ENCODE measurements at places on chromosomes 16 and 17.
A peak's percentile ranks its signal among the peaks of the same experiment; 100 is the strongest.

- no peak for DNase-seq
Observed at GRCh38 chr16:14015461-14015860, 55.7 kb upstream of the MRTFB start.

DNA sequence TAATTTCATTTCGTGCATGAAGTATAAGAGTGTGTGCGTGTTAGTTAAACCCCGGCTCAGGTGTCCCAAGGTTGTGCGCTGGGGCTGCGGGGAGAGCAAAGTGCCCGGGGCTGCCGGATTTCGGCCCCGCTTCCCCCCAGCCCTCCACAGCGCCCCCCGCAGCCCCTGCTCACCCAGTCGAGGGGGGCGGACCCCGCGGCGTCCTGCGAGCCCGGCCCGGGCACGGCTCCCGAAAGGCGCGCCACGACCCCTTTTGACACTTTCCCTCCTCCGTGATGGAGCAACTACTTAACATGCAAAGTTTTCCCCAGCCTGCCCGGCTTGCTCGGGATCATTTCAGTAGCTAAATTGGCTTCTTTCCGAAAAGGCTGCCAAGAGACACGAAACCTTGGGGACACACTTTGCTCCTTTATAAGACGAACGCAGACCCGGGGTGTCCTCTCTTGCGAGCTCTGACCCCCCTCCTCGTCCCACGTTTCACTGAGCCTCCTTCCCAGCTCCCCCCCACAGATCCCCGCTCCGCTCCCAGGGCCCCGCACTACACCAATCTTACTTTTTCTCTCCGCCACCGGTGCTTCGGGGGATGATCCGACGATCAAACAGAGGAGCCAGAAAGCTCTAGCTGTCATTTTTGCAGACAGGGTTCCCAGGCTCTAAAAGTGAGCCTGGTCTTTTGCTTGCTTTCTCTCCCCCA lies 552 bp downstream of the C17orf58 start:
- peak; percentile 28 for DNase-seq

- DNase-seq: peak; percentile 52
Observed at GRCh38 chr17:10772425-10773380, 31.2 kb downstream of the TMEM238L start.

GRCh38 chr16:85275533-85276249 lies 163.4 kb upstream of the CIBAR2 start:
- peak; percentile 79 for DNase-seq

DNA sequence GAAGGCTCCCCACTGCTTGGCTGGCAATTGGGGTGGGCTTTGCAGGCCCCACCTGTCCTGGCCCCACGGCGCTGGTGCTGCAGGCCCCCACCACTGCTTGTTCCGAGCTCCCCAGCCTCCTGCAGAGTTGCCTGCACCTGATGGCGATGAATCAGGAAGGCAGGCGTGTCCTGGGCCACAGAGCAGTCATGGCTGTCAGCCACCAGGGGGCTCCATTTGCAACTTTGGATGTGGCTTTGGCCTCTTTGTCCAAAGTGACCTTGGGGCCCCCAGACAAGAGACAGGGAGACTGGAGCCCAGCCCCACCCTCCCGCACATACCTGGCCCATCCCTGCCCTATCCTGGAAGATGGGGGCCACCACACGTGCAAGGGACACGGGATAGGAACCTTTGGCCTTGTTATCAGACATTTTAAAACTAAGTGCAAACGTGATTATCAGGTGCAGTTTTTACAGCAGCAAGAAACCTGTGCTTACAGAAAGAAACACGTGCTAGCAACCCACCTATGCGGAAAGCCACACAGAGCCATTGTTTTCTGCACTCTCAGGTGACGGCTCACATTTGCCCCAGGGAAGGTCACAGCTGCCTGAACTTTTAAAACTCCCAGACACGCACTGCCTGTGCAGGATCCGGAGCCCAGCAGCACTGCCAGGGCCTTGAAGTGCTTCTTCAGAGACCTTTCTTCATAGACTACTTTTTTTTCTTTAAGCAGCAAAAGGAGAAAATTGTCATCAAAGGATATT lies at the start of gene DNASE1:
Gene DNASE1 (plus strand): TSS at position 443 of the 743 bp plus-strand sequence. CDS start 683 bp downstream, outside the sequence.
- peak; percentile 63 for DNase-seq

DNA sequence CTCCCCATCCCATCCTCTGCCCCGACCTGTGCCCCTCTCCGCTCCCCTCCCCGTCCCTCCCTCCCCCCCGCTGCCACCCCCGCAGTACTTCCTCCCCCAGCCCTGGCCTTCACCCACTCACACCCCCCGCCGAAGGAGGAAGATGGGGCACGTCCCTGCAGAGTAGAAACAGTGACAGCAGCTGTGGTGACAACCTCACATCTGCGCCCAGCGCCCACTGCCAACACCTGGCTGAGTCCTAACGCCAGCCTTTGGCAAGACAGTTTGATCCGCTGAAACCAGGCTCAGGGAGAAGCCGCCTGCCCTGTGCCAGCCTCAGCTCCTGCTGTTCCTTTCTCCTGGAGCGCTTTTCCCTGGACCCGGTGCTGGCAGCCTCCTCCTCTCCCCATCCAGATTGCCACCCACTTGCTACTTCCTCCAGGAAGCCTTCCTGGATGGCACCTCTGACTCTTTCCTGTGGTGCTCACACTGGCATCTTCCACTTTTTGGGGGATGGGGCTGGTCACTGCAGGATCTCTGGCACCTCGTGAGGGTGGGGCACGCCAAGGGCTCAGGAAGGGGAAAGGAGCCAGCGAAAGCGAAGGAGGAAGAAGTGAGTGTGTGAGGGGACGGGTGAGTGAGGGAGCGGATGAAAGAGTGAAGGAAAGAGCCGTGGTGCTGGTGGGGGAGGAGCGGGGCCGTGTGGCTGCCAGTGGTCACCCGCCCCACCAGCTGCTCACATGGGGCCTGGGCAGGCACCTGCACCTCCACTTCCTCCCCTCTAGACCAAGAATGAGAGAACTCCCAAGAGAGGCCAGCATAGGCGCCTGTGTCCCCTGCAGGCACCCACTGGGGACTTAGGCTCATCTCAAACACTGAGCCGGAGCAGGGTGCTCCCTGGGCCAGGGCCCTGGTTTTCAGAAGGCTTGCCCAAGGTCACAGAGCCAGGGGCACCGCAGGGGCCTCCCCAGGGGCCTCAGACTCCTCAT lies 27.0 kb downstream of the ZFPM1 start:
- no peak for DNase-seq

DNA sequence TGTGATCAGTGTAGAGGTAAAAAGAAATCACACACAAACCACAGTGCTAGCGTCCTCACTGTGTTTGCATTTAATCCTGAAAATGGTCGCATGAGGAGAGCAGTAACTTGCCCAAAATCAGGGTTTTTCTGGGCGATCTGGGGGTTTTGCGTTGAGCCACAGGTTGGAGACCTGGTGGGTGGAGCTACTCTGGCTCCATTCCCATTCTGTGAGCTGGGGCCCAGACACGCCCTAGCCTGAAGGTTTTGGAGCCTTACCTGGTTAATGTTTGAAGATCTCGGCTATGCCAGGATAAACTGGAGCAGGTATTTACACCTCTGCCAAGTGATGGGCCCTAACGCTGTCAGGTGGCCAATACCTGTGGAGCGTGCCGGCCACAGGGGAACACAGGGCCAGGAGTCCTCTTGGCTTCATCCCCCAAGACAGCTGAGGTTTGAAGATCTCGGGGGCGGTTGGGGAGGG lies 48.4 kb downstream of the MPRIP start:
- DNase-seq: no peak

DNA sequence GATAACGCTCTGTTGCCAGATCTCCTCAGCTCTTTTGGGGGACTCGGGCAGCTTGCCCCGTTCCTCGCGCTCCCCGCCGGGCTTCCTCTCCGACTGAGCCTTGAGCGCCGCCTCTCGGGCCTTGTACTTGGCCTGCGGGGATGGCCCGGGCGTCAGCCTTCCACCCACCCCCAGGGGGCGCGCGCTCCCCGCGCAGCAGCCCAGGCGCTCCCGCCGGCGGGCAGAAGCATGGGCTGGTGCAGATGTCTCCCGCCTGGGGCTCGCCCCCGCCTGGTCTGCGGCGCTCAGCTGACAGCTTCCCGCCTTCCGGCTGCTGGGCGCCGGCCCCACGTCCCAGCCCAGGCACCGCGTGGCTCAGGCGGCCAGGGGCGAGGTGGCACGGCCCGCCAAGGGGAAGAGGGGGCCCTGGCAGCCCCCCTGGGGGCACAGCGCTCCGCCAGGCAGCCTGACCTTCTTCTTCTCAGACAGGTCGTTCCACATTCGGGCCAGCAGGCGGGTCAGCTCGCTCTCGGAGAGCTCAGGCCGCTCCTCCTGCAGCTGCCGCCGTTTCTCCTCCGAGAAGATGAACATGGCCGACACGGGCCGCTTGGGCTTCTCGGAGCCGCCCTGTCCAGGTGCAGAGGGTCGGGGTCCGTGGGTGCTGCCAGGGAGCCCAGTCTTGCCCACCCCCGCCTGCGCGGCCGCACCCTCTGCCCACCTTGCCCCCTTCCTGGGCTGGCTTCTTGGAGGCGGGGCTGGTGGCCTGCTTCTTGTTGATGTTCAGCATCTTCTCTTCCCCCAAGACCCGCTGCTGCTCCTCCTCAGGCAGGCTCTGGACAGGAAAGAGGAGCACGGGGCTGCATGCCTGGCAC lies 8.9 kb downstream of the UBTF start:
- peak; percentile 91 for DNase-seq

DNA sequence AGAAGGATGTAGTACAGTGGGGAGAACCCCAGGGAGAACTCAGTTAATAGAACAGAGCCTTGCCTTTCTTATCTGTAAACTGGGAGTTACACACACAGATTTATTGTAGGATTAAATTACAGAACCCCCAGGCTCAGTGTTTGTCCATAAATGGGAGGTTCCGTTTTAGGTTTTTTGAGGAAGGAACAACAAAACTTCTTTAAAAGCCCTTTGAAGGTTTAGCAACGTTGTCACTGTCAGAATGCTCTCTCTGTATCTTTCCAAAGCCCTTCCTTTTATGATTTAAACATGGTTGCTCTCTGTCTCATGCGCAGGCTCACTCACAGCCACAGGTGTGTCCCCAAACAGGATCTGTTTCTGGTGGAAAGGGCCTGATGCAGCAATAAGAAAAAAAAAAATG lies 9.4 kb upstream of the GNA13 start:
- DNase-seq: no peak

GRCh38 chr17:58184986-58185761 lies 7.4 kb upstream of the EPX start:
- no peak for DNase-seq

- DNase-seq: no peak
Observed at GRCh38 chr17:80800481-80801391, 190.9 kb upstream of the CHMP6 start.

DNA sequence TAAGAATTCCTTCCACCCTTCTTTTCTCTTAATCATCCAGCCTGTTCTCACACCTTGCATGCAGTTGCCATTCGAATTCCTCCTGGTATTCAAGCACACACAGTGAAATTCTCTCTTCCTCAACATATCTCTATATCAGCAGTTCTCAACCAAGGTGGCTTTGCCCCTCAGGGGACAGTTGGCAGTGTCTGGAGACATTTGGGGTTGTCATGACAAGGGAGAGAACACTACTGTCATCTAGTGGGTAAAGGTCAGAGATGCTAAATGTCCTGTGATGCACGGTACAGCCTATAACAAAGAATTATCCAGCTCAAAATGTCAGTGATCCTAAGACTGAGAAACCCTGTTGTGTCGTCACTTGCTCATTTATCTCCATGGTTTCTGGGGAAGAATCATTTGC lies 94.8 kb upstream of the CPHXL start:
- no peak for DNase-seq

GRCh38 chr17:9123594-9124553 lies 102.6 kb downstream of the NTN1 start:
- no peak for DNase-seq

- no peak for DNase-seq
Observed at GRCh38 chr16:630815-631405, at the start of gene WFIKKN1. TSS of gene WFIKKN1 (plus strand) at chr16:630985. CDS start at chr16:631254, 269 bp downstream.

DNA sequence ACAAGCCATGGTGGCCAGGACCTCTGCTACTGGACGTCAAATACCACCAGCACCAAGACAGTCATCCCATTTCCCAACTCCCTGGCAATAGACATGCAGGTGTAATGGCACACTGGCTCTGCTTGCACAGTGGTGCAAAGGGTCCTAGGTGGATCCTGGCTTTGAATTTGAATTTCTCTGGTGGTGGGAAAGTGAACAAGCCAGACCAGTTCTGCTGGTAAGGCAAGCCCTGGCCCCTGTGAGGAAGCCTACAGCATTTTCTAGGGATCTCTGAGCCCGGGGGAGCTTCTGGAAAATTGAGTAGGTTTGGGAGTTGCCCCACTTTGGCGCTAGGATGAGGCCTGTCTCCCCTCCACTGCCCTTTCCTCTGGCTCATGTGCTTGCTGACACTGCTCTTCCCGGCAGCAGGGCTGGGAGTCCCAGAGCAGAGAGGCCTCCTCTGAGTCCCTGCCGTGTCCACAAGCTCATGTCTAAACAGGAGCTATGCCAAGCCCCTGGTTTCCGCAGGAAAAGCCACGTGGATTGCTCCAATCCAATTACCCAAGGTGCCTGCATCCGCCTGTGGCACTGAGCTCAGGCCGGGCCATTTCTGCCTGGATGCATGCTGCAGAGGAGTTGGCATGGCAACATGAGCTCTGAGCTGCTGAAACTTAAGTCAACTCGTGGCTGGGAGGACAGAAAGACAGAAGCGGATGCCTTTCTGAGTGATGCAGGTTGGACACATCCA lies 67.0 kb downstream of the PRMT7 start:
- DNase-seq: no peak

DNA sequence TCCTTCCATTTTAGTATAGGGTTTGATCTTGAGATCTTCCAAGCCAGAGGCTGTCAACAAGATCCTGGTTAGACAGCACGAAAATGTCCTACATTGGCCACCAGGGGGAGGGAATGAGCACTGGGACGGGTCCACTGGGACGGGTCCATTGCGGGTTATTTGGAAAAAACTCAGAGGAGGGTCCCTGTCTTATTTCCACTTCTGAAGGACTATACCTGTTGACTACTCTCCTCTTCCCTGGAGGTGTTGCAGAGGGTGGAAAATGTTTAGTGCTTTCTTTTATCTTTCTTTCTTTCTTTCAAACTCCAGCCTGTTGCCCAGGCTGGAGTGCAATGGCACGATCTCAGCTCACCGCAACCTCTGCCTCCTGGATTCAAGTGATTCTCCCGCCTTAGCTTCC lies 2.5 kb downstream of the TTLL6 start:
- DNase-seq: peak; percentile 71

- DNase-seq: no peak
Observed at GRCh38 chr17:16969931-16970906, 1.7 kb downstream of the TNFRSF13B start.

GRCh38 chr17:59161477-59161876 lies 5.9 kb downstream of the PRR11 start:
- DNase-seq: no peak

DNA sequence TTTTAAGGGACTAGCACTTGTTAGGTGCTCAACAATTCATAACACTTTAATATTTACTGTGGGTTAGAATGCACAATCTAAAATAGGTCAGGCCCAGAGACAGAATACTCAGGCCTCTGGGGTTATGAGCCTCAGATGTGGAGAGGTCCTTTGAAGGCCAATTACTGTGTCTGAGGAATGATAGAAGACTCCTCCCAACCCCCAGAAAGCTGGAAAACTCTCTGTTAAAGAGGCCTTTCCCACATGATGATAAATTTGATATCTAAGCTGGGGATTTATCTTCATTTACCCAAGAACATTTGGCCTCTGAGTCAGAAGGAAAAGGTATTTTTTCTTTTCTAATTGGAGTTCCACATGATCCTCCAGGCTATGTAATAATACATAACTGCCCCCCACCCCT lies 41.1 kb upstream of the MMD start:
- DNase-seq: no peak

- no peak for DNase-seq
Observed at GRCh38 chr17:56367366-56367765, 214.1 kb downstream of the ANKFN1 start.

- no peak for DNase-seq
Observed at GRCh38 chr16:26295625-26296304, 604.0 kb downstream of the HS3ST4 start.
